Kasumi-1 (cell line): ENCODE measurements at places on chromosomes 4 and X.

- no peak for DNase-seq
These were observed 12.0 kb upstream of the GPR78 start for GRCh38 chr4:8568068-8568668.

DNA sequence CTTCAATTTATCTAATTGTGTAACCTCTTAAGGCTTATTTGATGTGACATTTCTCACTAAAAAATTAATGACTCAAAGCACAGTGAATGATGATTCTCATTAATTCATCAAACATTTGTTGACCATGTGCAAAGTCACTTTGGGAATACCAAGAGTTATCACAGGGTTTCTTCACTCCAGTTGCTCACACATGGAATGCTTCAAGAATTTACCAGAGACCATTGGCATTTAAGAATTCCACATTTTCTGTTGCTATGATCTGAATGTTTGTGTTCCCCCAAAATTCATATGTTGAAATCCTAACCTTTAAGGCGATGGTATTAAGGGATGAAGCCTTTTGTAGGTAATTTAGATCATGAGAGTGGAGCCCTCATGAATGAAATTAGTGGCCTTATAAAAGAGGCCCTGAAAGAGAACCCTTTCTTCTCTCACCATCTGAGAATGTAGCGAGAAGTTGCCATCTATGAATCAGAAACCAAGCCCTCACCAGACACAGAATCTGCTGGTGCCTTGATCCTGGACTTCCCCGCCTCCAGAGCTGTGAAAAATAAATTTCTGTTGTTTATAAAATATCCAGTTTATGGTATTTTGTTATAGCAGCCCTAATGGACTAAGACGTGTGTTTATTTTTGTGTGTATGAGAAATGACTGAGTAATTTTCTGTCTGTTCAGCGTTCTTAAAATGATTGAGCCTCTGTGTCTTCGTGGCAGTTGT is 16.4 kb upstream of the SRPX start:
- DNase-seq = no peak

DNA sequence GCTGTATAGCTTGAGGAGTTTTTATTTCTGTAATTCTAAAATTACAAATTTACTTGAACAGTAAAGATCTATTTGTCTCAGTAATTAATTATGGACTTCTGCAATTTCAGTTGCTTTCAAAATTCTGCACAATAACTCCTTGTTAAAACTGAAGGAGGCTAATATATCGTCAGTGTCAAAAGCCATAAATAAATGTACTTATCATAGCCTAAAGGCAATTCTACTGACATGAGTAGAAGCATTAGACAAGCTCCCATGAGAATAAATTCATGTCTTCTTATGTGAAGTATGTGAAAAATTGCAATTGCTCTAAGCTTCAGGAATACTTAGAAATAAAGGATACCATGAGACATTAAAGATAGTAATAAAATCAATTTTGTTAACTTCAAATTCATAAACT is 381.2 kb upstream of the PCDH10 start:
- DNase-seq = no peak

- no peak for DNase-seq
These were observed 504.3 kb downstream of the RAB28 start for GRCh38 chr4:12979797-12980196.

GRCh38 chr4:3029464-3029863 is 44.9 kb downstream of the HTT-AS start:
- no peak for DNase-seq

- no peak for DNase-seq
These were observed 353.7 kb upstream of the SLC7A11 start for GRCh38 chr4:138595731-138596460.

DNA sequence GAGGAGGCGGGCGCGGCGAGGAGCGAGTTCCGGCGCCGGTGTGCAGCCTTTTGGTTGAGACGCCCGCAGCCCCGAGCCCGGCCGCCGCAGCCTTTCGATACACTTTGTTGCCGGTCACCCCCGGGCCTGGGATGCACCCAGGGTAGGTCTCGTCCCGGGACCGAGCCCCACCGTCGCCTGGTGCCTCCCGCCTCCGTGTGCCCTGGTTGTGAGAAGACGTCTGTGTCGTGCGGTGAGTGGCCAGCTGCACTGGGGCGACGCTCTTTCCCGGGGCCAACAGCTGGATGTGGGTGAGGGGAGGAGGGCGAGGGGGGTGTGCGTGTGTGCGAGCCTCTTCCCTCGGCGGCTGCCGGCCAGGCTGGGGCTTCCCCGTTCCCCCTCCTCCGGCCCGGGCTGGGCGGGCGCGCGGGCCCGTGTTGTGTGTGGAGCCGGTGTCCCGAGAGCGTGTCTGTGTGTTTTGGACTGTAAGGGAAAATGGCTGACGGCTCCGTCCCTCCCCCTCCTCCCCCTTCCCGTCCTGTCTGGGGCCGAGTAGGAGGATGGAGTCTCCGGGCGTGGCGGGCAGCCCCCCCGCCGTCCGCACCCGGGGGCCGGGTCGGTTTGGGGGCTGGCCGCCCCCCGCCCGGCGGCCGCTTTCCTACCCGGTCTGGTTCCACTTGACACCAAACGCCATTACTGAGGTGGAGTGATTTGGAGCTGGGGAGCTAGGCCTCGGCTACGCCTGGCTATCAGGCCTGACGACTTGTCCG is 807 bp downstream of the USP9X start:
- DNase-seq = peak; percentile 31

DNA sequence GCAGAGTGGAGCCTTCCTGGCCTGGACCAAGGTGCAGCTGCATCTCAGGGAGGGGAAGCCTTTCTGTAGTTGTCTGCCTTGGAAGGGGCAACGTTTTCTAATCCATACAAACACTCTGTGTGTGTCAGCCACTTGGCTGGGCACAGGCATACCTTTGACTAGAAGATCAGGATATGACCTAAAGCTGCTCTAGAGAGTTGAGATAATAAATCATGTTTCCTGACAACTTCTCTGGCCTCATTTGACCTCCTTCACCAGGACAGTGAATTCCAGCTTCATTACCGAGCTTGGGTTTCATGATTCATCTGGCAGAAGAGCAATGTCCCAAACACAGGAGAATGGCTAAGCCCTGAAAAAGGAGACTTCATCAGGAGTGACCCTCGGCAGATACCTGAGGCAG is 89.6 kb upstream of the KIT start:
- DNase-seq = no peak

GRCh38 chr4:119526786-119527550 is 101.6 kb downstream of the PDE5A start:
- no peak for DNase-seq
